GDM1 (cell line): ENCODE measurements at places on chromosomes 12 and 14.
A peak's percentile ranks its signal among the peaks of the same experiment; 100 is the strongest.

DNA sequence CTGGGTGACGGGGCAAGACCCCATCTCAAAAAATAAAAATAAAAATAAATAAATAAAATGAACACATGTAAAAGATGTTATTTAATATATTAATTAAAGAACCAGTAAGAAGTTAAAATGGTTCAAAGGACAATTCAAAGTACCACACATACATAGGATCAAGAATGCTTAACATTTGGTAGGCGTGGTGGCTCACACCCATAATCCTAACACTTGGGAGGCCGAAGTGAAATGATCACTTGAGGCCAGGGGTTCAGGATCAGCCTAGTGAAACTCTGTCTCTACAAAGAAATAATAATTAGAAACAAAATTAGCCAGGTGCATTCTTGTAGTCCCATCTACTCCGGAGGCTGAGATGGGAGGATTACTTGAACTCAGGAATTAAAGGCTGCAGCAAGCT lies 53.3 kb downstream of the SPATS2 start:
- no peak for DNase-seq

GRCh38 chr12:128807161-128807724 lies 16.5 kb downstream of the SLC15A4 start:
- no peak for DNase-seq

- DNase-seq, result peak; percentile 81
These were observed 7.0 kb downstream of the MLF2 start for GRCh38 chr12:6745741-6746525.

DNA sequence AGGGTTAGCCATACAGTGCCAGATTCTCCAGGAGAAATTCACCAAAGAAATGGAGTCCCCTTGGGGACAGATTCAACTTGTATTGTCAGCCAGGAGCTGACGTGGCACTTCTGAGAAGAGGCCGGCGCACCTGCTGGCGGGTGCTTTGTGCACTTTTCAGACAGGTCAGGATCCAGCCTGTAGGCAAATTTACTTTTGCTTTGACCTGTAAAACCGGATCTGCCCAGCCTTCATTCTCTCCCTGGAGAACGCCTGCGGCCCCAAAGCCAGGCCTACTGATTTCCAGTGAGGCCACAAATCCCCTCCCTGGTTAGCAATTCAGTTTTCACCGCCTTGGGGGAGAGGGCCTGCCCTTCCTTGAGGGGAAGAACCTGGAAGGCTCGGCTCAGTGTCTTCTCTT lies 17.4 kb downstream of the P2RX4 start:
- DNase-seq, result no peak

GRCh38 chr12:89874146-89874545 lies 165.5 kb upstream of the ATP2B1 start:
- DNase-seq, result no peak

GRCh38 chr12:8692573-8692972 lies 5.2 kb upstream of the RIMKLB start:
- peak; percentile 78 for DNase-seq

DNA sequence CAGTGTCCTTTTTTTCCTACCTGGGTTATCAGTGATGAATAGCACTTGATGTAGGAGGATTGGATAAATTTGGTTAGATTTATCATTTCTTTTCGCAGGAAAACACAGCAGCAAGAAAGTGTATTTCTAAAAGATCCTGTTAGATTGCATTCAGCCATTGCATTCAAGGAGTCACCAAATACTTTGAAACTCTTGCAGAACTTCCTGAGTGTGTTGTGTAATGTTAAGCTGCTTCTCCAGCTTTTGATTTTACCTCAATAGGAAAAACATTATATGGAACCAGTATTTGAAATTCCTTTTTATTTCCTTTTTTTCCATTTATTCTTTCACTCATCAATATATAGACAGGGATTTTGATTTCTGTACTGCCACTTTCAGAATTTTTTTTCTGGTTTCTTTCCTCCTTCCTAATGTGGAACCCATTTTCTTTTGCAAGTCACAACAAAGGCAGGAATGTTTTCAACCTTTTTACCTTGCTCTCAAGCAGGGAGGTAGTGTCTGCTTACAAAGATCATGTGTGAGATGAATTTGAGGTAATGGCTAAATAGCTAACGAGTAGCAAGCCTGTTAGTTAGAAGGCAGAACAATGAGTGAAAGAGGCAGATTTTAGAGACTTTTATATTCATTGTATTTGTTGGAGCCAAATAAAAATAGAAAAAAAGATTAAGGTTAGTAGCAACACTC lies 56.2 kb downstream of the PPHLN1 start:
- no peak for DNase-seq

DNA sequence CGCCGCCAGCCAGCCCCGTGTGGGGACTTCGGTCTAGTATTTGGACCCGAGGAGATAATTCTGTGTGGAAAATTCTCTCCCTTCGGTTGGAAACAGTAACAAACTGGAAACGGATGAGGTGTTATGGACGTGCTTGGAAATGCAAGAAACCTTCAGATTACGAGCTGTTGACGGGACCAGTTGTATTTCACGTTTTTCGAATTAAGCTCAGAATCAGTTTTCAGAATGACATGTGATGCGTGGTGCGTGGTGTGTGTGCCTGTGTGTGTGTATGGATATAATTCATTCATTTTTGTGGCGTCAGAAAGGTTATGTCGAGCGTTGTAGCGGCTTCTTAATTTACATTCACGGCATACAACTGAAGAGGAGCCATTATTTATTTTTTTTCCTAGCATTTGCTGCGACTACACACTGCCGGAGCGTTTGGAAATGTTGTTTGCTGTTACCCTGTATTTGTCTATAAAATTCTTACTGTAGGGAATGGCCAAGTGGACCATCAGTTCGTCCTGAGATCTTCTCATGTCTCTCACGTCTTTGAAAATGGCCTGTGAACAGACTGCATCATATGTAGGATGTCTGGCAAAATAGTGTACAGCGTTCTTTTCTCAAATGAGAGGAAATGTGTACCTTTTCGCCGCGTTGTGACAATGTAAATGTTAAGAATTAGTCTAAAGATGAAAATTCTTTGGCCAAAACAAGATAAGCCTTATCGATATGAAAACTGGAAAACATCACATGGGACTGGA lies 1.3 kb downstream of the TRAF3 start:
- no peak for DNase-seq

GRCh38 chr14:50823051-50823761 lies 7.8 kb downstream of the NIN start:
- no peak for DNase-seq

GRCh38 chr12:27133022-27133590 lies 50.7 kb upstream of the C12orf71 start:
- DNase-seq, result no peak

DNA sequence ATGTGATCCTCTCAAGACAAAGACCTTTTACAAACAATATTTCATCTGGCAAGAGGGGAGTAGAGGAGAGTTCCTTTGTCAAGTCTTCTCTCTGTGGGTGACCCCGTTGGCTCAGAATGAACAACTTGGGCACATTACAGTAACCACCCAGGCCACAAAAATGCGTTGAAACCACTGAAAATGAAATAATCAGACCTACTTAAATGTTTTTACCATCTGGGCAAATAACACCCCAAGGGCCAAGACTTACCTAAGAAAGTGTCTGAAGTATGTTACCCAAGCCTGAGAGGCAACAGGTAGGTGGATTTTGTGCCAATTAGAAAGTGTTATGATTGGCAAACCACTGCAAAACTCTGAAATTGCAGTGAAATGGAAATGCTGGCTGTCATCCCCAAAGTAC lies 1.3 kb downstream of the TC2N start:
- no peak for DNase-seq

DNA sequence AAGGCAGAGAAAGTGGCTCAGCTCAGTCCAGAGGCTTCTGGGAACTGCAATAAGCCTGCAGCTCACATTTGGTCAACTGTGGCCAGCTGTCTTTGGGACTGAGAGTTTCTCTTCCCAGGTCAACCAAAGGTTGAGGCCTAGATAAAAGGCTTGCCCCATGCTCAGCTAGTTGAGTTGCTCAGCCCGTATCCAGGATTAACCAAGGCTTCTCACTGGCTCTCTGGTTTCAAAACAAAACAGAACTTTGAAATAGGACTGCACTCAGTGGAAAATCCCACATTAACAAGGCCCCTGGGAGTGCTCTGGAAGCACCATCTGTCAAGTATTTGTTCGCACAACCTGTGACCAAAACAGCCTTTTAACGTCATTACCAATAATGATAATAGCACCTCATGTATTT lies 40.3 kb upstream of the NUAK1 start:
- no peak for DNase-seq

- no peak for DNase-seq
These were observed 1076.5 kb upstream of the FLRT2 start for GRCh38 chr14:84453307-84453950.

DNA sequence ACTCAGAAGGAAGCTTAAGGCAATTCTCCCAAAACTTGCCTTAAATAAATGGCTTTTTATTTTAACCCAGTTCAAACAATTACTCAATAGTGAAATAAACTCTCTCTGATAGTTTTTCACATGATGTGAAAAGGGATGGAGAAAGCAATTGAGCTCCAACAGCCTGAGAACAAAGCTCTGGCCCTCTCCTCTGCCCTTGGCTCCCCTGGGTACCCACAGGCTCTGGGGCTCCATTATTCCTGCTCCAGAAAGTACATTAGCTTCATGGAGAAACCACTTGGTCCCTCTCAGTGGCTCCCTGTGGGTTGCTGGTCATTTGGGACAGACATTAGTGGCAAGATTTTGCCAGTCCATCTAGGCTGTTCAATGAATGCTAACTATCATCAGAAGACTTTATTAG lies 242.8 kb downstream of the ATP23 start:
- no peak for DNase-seq

- DNase-seq, result no peak
These were observed 126.1 kb upstream of the EEA1 start for GRCh38 chr12:93055221-93055620.

DNA sequence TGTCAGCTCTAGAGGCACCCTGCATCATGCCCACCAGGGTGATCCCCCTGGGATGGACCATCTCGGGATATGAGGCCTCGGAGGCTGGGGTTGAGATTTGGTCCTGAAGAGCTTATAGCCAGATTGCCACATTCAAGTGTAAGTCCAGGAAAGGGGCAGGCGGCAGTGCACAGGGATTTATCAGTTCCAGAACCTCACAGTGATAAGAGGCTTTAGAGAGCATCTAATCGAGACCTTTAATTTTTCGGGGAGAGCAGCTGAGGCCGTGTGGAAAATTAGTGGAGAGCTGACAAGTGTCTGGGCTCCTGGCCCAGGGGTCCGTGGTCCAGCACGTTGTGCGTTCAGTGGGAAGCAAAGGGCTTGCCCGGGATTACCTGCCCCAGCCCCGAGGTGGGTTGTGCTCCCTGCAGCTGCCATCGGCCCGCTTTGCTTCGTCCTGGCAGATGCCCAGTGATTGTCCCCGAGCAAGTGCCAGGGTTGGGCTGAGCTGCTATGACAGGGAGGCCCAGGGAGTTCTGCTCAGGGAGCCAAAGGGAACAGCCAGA lies 52.1 kb downstream of the C14orf132 start:
- DNase-seq, result no peak

DNA sequence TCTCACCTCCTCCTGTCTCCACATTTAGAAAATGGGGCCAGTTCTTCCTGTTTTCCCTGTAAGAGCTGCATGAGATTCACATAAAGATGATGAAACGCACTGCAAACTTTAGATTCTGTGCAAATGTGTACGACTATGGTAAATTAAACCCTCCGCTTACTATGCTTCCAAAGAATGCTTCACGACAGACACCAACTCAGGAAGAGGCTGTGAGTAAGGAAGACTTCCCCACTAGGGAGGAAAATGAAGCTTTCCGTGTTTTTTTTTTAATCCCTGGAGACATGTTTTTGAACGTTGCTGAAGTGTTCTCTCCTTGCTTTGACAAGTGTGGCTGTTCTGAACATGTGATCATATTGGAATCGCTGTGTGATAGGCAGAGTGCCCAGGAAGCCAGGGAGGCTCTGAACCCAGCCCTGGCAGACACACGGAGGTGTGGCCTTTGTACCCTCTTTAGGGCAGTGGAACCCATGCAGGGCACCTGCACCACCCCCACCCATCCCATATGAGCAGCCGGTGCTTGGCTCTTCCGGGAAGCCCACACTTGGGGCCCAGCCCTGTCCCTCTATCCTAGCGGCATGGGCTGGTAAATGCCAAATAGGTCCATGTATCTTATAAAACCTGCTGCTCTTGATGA lies 7.5 kb upstream of the SYNE3 start:
- DNase-seq, result peak; percentile 24

DNA sequence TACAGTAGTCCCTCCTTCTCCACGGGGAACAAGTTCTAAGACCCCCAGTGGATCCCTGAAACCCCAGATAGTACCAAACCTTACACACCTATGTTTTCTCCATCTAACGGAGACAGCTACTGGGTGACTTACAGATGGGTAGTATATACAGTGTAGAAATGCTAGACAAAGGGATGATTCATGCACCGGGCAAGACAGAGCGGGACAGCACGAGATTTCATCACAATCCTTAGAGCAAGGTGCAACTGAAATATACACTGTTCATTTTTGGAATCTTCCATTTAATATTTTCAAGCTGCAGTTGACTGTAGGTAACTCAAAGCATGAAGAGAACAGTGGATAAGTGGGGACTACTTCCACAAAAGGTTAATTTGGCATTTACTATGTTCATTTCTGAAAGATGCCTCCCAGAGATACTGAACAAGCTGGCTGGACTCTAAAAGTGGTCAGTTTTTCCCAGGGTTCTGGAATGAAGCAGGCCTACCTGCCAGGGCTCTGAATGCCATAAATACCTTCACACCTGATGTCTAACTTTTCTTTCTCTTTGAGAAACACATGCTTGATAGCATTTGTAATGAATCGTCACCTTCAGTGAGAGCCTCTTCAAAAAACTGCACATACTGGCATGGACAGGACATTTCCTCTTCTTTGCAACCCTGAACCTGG lies 127.7 kb upstream of the FOXN3 start:
- no peak for DNase-seq

GRCh38 chr12:104526320-104526719 lies 69.6 kb downstream of the CHST11 start:
- DNase-seq, result no peak

GRCh38 chr14:91484744-91485143 lies 25.4 kb downstream of the PPP4R3A start:
- DNase-seq, result no peak

DNA sequence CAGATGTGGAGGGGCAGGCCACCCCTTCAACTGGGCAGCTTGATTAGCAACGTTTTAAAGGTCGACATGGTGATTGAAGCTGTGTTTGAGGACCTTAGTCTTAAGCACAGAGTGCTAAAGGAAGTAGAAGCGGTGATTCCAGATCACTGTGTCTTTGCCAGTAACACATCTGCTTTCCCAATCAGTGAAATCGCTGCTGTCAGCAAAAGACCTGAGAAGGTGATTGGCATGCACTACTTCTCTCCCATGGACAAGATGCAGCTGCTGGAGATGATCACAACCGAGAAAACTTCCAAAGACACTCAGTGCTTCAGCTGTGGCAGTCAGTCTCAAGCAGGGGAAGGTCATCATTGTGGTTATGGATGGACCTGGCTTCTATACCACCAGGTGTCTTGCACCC lies 23.9 kb upstream of the AICDA start:
- no peak for DNase-seq
